ENCODE measurements at places on chromosomes 2 and 18.

- no peak for DNase-seq
Observed at GRCh38 chr2:9467687-9468086, 6.7 kb upstream of the IAH1 start.

DNA sequence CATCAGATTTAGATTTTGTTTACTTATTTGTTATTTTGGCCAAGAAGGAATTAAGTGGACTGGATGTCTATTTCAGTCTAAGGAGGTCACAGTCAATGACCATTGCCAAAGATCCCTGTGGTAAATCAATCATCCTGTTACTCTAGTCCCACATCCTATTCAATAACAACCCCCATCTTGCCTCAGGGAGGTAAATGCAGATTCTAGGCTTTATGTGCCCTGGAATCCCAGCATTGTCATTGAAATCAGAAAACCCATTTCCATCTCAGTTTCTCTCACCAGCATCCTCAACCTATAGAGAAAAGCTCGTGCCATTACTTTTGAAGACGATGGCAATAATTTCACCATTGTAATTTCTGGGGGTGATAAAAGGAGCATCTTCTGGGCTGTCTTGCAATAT, 71.8 kb downstream of the SKA1 start:
- no peak for DNase-seq

GRCh38 chr2:168443818-168444217, 12.3 kb upstream of the CERS6 start:
- no peak for DNase-seq

DNA sequence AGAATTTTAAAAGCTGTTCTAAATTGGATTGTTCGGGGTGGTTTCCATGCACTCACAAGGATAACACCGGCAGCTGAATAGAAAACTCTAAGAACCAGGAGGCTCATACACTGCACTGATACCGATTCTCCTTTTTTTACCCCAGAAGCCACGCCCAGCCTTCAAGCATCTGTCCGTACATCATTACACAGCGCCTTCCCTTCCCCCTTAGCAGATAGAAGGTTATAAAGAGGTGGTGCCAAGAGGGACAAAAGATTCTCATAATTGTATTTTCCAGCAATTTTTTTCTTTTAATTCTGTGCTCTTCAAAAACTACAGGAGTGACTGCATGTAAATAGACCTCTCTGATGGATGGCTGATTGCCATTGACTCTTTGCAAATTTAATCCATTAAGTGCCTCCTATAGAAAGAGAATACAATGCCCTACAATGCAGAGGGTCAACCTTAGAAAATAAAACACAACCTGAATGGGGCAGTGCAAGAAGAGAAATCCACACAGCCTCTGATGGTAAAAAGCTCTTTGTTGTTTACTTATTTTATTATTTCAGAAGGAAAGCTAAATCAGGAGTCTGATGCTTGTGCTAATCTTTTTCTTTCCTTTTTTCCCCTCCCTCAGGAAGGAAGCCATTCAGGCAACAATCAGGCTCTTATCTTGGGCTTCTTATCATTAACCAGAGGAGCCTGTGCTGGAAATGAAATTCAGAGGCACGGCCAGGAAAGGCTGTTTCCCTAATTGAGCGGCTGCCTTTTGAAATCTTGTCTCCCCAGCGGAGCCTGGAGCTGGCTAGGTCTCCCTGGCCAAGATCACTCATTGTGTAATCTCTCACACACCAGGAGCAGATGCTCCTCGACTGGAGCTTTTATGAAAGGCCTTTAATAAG, 198.9 kb upstream of the NABP1 start:
- no peak for DNase-seq

GRCh38 chr2:218332920-218333645, 23.6 kb upstream of the CATIP start:
- no peak for DNase-seq

DNA sequence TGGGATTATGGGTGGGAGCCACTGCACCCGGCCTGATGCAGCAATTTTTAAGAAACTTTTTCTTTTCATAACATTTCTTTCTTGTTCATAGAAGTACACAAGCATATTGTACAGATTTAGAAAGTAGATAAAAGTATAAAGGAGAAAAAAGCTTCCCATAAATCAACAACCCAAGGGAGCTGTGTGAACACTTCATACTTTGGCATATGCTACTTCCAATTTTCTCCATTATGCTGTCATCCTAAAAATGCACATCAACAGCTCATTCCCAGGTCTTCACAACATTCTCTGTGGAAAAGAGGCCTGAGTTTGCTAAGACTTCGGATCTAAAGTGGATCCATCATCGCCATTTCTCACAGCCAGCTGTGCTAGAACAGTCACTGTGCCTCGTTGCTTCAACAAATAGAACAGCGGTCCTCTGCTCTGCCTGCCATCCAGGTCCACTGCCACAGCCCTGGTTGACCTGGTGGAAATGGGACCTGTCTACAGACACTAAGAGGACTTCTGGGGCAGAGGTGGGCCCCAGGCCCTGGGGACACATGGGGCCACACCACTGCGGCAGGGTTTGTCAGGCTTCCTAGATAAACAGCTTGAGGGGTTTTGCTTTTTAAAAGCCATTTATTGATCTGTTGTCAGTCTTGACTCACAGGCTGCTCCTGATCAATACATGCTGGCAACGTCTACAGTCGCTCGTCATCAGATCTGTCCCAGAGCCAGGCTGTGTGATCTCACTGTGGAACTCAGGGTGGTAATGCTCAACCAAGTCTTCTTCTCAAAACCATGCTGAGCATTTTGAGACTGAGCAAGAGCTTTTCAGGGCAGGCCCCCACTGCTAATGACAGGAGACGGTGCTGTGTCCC, 72.7 kb upstream of the MGAT4A start:
- DNase-seq = no peak

DNA sequence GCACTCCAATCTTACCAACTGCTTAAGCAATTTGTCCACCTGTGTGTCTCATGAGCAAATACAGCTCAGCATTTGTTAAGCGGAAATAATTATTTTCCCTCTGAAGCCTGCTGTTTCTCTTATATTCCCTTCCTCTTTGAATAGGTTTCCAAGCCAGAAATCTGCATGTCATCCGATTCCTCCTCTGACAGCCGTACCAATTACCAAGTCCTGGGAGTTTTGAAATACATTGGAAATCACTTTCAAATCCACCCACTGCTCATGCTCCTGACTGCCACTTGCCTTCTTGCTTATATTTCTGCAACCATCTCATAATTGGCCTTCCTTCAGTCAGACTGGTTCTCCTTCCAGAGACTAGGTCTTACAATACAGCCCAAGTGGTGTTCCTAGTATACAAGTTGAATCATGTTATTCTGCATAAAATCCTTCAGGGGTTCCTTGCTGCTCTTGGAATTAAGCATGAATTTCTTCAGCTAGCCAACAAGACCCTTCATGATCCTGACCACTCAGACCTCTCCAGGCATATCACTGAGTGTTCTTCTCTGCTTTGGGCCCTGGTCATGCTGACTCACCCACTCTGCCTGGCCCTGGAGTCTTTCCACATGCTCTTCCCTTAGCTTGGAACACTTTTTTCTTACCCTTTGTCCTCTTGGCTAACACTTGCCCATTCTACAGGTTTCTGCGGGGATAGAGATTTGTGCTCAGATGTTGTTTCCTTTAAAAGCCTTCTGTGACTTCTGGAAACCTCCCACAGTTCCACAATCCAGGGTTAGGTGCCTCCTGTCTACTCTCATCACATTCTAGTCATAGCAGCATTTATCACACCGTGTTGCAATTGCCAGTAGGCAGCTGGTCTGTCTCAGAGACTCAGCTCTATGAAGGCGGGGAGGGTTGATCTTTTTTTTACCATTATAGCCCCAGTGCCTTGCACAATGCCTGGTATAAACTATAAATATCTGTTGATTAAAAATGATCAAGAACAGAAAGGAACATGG, 157.6 kb downstream of the ARL6IP6 start:
- DNase-seq = no peak

DNA sequence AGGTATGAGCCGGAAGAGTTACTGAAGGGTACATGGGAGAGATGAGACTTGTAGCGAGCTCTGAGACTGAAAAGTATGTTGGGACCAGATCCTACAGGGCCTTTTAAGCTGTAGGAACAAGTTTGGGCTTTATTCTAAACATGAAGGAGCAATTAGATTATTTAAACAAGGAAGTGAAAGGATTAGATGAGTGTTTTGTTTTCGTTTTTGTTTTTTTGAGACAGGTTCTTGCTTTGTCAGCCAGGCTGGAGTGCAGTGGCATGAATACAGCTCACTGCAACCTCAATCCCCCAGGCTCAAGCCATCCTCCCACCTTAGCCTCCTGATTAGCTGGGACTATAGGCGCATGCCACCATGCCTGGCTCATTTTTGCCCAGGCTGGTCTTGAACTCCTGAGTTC, 110.7 kb downstream of the C1D start:
- DNase-seq = no peak

DNA sequence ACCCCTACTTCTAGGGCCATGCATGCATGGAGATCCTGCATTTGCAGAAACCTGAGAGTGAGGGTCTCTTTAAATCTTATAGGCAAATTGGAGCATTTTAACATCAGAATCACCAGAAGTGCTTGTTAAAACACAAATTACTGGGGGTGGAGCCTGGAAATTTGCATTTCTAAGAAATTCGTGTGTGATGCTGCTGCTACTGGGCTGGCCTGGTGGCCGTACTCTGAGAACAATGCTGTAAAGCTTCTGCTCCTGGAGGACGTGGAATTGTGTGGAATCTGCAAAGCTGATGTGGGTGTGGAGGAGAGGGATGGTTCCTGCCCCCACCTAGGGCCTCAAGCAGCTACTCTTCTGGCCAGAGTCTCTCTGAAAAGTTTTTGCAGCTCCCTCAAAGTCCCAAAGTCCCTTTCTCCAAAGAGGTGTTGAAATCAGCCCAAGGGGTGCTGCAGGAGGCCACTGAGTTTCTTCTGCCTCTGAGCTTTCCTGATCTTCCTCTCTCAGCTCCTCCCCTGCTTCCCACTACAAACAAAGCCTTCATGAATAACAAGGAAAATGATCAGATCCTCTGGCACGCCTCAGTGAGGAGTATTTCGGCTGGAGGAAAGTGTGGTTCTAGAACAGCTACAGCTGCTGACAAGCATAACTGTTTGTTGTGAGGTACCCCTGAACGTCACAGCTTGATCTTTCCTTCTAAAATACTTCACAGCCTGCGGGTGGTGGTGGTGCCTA, 508.3 kb downstream of the CNTNAP5 start:
- DNase-seq = no peak

DNA sequence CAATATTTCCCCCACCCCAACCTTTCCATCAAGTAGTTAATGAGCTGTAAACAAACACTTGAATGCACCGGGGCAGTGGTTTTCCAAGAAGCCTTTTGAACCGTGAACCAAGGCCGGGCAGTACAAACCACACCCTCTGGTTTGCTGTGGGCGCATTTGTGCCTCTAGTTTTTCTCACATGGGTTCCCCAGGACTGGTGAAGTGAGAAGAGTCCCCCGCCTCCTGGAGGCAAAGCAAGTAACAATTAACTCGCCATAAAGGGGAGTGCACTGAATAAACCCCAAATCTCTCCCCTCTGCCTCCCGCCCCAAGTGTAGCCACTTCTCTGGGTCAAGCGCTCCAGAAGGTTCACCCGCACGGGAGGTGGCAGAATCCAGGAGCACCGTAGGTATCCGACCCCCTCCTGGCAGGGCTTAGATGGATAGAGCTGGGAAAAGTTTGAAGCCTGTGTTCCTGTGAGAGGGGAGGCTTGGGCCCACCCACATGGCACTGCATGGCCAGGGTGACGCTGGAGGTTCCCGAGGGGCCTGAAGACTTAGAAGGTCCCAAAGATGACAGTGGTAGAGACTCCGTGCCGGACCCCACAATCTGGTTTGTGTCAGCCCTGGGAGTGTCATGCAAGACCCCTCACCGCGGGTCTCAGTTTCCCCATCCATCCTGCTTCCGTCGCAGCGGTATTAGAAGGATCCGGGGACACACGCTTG, 182.2 kb downstream of the SMAD2 start:
- no peak for DNase-seq

DNA sequence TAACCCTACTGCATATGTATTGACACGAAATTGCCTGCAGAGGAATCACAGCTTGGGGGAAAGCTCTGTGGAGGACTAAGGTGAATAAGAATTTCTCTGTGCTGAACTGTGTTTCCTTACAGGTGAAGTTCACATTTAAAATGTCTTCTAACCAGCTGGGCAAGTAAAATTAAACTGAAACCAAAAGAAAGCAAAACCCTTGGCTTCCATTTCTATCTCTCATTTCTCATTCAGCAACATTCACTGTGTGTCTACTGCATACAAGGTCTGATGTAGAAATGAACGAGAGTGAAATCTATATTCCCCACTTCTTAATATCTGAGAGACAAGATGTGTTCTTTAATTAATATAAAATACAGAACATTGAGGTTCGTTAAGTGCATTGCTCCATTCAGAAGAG, 397.3 kb downstream of the SOX11 start:
- DNase-seq = no peak

- no peak for DNase-seq
Observed at GRCh38 chr2:235640377-235640776, 146.5 kb downstream of the AGAP1 start.

Measured in Jurkat, Clone E6-1 (cell line).